ENCODE measurements at places on chromosomes 4 and X.

DNA sequence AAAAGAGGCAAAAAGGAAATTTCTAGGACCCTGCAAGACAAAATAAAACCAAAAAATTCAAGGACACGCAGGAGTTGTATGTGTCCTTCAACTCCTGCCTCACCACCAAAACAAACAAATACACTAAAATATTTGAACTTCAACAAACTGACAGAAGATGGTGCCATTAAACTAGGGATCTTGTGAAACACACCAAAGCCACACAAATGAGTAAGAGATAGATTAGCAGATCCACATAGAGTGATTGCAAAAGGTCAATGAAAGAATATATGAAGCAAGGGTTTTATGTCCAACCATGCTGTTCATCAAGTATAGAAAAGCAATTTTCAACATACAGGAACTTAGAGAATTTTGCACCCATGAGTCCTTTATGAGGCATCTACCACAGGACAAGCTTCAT lies 40.1 kb upstream of the SCML1 start:
- no peak for DNase-seq

DNA sequence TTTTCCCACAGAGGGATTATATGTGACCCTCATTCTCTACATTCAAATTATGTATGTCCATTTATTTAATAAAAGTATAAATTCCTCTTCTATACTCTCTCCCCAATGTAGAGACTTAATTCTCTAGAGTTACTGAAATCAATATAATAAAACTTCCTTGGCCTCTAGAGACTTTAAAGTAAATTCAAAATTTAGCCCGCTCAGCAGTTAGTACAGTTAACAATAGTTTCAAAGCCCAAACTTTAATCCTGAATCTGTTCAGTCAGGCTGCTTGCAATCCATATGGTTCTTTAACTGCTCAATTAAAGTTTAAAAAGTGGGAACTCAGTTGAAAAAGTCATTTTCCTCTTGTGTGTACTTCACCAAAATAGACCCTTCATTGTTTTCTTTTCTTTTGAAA lies 2558.4 kb downstream of the ARAP2 start:
- no peak for DNase-seq

DNA sequence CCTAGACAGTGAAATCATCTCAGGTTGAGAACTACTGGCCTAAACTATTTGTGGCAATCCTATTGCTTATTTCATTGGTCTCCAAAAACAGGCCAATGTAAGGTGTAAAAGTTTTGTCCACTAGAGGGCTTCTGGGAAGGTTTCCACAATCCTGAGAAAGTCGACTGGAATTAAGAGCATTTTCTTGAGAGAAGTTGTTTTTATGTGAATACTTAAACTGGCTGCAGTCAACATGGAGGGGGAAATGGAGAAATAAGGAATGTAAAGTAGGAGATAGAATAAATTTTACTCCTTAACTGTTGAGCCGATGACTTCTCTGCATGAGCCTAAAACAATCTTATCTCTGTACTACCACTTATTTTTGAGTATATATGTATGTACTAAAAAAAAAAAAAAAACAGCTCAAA lies 11.0 kb upstream of the EIF4E start:
- DNase-seq = no peak

DNA sequence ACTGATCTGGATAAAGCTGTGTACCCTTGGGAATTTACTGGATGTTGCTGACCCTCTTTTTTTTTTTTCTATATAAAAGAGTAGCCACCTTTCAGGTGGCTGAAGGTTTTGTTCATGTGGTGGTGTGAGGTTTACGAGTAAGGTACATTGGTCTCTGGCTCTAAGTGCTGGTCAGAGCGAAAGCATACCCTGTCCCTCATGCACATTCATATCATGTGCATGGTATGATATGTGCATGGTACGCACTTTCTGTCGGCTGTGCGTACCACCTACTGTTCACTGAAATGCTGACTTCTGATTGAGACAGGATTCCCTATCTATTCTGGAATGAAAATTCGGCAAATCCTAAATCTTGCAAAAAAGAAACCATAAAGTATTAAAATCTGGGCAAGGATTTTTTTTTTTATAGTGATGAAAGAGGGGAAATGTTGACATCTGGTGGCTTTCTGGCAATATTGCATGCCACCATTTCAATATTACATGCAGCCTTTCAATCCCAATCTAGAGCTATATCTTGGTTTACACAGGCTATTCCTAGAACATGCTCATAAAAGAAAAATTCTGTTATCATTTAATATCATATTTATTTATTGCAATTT lies 32.8 kb downstream of the FAM149A start:
- no peak for DNase-seq

GRCh38 chrX:10833299-10834169 lies 213.1 kb upstream of the MID1 start:
- DNase-seq = no peak
